Sigmoid colon (tissue), 7 donors: ENCODE measurements at places on chromosomes 3 and 15.

GRCh38 chr3:41205591-41205990, 6.3 kb downstream of the CTNNB1 start:
- H3K27ac ChIP-seq: no peak overlapping the region
- no peak for DNase-seq
- H3K27me3 ChIP-seq: no peaks in the 10 kb centered on the region
- peaks cover 85% of the 10 kb centered on the region for H3K4me1 ChIP-seq

GRCh38 chr15:64287953-64288352, 68.0 kb downstream of the CSNK1G1 start:
- DNase-seq: no peak
- H3K36me3 ChIP-seq: no peaks in the 10 kb centered on the region
- H3K4me3 ChIP-seq: no peak overlapping the region
- H3K27me3 ChIP-seq: no peaks in the 10 kb centered on the region
- H3K27ac ChIP-seq: no peak overlapping the region
- H3K4me1 ChIP-seq: peaks cover 6% of the 10 kb centered on the region

GRCh38 chr15:23057707-23058106, 18.3 kb upstream of the TUBGCP5 start:
- H3K27me3 ChIP-seq: no peaks in the 10 kb centered on the region
- no peaks in the 10 kb centered on the region for H3K4me1 ChIP-seq
- no peak overlapping the region for H3K4me3 ChIP-seq
- DNase-seq: no peak
- H3K27ac ChIP-seq: no peak overlapping the region

DNA sequence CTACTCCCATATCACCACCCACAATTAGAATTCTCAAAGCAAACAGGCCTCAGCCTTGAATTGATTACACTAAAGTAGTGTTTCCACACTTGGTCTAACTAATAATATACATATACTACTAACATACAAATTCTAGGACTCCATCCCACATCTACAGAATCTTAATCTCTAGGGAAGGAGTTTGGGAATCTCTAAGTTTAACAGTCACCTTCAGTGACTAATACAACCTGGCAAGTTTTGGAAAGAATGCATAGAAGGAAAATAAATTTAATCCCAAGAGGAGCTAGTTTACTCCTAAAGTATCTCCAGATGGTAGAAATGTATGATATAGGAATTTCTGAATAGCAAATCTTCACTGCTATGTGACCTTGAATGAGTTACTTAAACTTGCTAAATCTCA, 9.1 kb downstream of the CLPX start:
- no peak for DNase-seq
- no peak overlapping the region for H3K27ac ChIP-seq
- H3K4me1 ChIP-seq: no peaks in the 10 kb centered on the region

GRCh38 chr15:40098489-40099261, 10.0 kb downstream of the BMF start:
- DNase-seq: peak; percentile 91
- no peak overlapping the region for H3K4me3 ChIP-seq
- H3K27ac ChIP-seq: peak overlapping the region; percentile 98
- H3K4me1 ChIP-seq: peaks cover 100% of the 10 kb centered on the region

DNA sequence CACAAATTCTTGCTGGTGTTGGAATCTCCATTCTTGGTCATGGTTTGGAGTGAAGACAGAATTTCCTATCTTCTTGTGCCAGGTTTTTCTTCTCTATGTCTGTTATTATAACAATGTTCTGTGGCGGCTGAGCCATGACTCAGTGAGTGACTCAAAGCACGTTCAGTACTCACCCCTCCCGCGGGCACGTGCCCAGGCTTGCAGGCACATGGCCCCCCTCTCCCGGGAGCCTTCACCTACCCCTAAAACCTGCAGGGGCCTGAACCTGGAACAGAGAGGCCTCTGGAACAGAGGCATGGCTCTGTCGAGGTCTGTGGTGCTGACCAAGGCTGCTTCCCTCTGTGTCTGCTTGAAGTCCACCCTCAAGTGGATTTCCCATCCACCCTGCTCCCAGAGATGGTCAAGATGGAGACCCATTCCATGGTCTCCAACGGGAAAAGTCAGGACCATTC, 27.6 kb downstream of the PLXNB1 start:
- DNase-seq: peak; percentile 98
- peak overlapping the region; percentile 88 for H3K27ac ChIP-seq
- peaks cover 28% of the 10 kb centered on the region for H3K4me1 ChIP-seq
- no peak overlapping the region for H3K4me3 ChIP-seq
- no peaks in the 10 kb centered on the region for H3K36me3 ChIP-seq

GRCh38 chr3:55245351-55245750, 241.8 kb downstream of the WNT5A start:
- no peaks in the 10 kb centered on the region for H3K4me1 ChIP-seq
- H3K36me3 ChIP-seq: no peaks in the 10 kb centered on the region
- no peak overlapping the region for H3K4me3 ChIP-seq
- no peak overlapping the region for H3K27ac ChIP-seq
- H3K27me3 ChIP-seq: no peaks in the 10 kb centered on the region

GRCh38 chr3:48599077-48599501, 4.0 kb upstream of the COL7A1 start:
- DNase-seq: no peak
- H3K27ac ChIP-seq: peak overlapping the region; percentile 56
- peaks cover 37% of the 10 kb centered on the region for H3K4me1 ChIP-seq
- no peak overlapping the region for H3K4me3 ChIP-seq

DNA sequence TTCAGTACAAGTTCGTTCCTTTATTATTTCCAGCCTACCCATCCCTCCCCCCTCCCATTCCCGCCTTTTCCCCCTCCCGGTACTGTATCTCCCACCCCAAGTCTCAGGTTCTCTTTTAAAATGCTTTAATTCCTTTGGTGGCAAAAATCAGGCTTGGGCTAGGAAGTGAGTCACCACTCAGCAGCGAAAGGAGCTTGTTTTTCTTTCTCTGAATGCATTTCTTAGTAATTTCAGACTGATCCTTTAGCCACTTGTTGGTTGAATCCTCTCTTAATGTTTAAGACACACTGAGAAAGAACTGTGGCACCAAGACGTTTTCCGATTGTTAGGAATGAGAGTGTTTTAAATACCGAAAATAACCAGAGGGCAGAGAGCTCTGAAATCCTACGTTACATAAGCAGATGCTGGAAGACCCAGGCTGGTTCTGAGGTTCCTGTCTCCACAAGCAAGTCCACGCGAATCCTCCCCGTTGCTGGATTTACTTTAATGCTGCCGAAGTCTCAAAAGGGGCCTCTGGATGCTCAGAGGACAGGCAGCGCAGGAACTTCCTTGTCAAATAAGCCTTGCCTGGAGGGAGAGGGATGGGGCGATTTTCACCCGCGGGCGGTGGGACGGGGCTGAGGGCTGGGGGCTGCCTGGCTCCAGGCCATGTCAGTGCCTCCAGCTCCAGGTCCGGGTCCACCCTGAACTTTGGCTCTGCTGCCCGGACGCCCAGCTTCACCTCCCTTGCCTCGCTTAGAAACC, 854 bp upstream of the COL8A1 start:
- H3K36me3 ChIP-seq: no peaks in the 10 kb centered on the region
- H3K27ac ChIP-seq: peak overlapping the region; percentile 91
- peak overlapping the region; percentile 43 for H3K4me3 ChIP-seq
- H3K27me3 ChIP-seq: no peaks in the 10 kb centered on the region
- H3K4me1 ChIP-seq: no peaks in the 10 kb centered on the region

DNA sequence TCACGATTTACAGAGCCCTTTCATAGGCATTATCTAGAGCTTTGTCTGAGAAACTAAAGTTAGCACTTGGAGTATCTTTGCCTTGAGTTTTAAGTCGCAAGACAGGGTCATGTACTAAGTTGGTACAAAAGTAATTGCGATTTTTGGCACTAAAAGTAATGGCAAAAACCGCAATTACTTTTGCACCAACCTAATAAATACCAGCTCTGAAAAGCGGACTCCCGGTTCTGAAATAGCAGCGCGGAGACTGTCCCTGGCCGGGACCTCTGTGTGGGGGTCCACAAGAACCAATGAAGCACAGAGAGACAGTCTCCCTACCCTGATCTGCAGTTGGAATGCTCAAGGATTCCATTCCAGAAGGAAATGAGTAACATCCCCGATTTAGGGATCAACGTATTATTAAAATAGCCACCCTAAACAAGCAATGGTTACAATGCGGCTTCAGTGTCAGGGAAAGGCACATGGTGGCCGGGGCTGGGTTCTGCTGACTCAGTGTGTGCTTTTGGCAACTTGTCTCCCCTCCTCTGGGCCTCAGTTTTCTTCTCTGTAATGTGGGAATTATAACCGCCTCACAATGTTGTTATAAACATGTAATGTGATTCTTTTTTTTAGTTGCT, 150.3 kb upstream of the MCTP2 start:
- H3K4me1 ChIP-seq: peaks cover 67% of the 10 kb centered on the region
- H3K27me3 ChIP-seq: no peaks in the 10 kb centered on the region
- DNase-seq: no peak
- H3K36me3 ChIP-seq: no peaks in the 10 kb centered on the region

GRCh38 chr3:190734490-190734889, 128.0 kb downstream of the GMNC start:
- no peaks in the 10 kb centered on the region for H3K27me3 ChIP-seq
- no peak overlapping the region for H3K4me3 ChIP-seq
- no peak for DNase-seq
- H3K27ac ChIP-seq: no peak overlapping the region

- H3K4me1 ChIP-seq: no peaks in the 10 kb centered on the region
- H3K36me3 ChIP-seq: no peaks in the 10 kb centered on the region
- no peak for DNase-seq
- no peaks in the 10 kb centered on the region for H3K27me3 ChIP-seq
Measured at GRCh38 chr3:108127301-108127988, 36.6 kb upstream of the CD47 start.

DNA sequence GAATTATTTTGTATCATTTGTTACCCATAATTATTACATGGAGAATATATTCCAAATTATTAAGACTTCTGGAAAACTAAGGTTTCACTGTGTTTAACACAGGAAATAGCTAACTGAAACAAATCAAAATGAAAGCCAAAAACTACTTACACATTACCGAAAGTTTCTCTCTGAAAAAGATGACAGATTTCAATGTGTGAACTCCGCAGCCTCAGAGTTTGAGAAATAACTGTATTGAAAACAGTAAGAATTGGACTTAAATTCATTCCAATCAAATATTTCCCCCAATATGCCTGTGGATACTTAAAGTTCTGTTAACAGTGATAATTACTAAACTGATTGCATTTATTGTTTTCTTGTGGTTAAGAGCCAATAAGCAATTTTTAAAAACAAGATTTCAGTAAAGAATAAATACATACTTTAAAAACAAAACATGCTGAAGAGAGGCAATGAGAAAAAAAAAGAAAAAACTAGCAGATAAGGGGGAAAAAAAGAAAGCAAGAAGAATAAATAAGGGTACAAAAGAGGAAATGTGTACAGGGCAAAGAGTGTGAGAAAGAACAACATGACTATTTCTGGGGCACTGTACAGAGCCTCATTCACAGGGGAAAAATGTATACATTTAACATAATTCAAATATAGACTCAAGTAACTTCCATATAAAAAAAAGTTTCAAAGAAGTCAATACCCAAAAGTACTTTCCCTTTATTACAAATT, 30.7 kb downstream of the DENND4A start:
- no peaks in the 10 kb centered on the region for H3K36me3 ChIP-seq
- DNase-seq: no peak
- H3K4me1 ChIP-seq: peaks cover 14% of the 10 kb centered on the region
- no peak overlapping the region for H3K4me3 ChIP-seq

DNA sequence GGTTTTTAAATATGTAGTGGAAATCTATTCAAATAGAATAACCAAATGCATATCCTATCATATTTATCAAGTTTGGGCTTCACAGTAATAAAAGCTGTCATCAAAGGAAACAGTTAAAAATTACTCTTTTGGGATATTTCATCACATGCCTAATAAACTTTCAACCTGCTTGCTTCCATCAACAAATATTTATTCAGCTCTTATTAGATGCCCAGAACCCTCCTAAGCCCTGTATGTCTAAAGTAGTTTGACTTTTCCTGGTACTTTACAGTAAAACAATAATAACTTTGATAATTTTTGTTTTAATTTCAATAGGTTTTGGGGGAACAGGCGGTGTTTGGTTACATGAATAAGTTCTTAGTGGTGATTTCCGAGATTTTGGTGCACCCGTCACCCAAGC, 37.5 kb upstream of the RARB start:
- no peaks in the 10 kb centered on the region for H3K27me3 ChIP-seq
- no peak overlapping the region for H3K4me3 ChIP-seq
- H3K27ac ChIP-seq: no peak overlapping the region
- no peaks in the 10 kb centered on the region for H3K4me1 ChIP-seq

- no peaks in the 10 kb centered on the region for H3K36me3 ChIP-seq
- no peak for DNase-seq
- H3K27me3 ChIP-seq: no peaks in the 10 kb centered on the region
- H3K4me3 ChIP-seq: no peak overlapping the region
- no peaks in the 10 kb centered on the region for H3K4me1 ChIP-seq
- H3K27ac ChIP-seq: no peak overlapping the region
Measured at GRCh38 chr3:48110463-48110862, 77.8 kb downstream of the CDC25A start.

GRCh38 chr15:57735891-57736290, 29.4 kb downstream of the POLR2M start:
- no peak overlapping the region for H3K4me3 ChIP-seq
- H3K36me3 ChIP-seq: no peaks in the 10 kb centered on the region
- no peak for DNase-seq
- no peak overlapping the region for H3K27ac ChIP-seq

- H3K36me3 ChIP-seq: no peaks in the 10 kb centered on the region
- DNase-seq: no peak
- H3K27me3 ChIP-seq: no peaks in the 10 kb centered on the region
- H3K27ac ChIP-seq: no peak overlapping the region
- peaks cover 9% of the 10 kb centered on the region for H3K4me1 ChIP-seq
Measured at GRCh38 chr15:57316451-57316850, 59.9 kb upstream of the CGNL1 start.

DNA sequence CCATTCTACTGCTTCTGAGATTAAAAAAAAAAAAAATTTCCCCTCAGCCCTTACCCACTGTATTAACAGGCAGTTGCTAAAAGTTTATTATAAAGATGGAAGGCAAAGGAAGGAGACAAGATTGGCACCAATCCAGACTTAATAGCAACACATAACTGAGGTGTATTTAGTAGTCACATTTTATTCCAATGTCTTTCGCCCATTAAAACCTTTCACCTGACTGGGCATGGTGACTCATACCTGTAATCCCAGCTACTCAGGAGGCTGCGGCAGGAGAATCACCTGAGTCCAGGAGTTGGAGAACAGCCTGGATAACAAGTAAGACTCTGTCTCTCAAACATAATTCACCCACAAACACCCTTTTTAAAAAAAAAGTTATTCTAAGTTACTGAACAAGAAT, 4.4 kb downstream of the ACAP2 start:
- no peaks in the 10 kb centered on the region for H3K27me3 ChIP-seq
- DNase-seq: no peak
- no peaks in the 10 kb centered on the region for H3K4me1 ChIP-seq
- H3K4me3 ChIP-seq: no peak overlapping the region

GRCh38 chr3:113606539-113607218, 74.3 kb downstream of the SIDT1 start:
- H3K4me3 ChIP-seq: no peak overlapping the region
- H3K4me1 ChIP-seq: no peaks in the 10 kb centered on the region
- H3K27me3 ChIP-seq: no peaks in the 10 kb centered on the region
- no peak for DNase-seq
- H3K27ac ChIP-seq: no peak overlapping the region
